CD4-positive, alpha-beta T cell treated with Interleukin-17A for 1 hour (primary cell): ENCODE measurements at places on chromosomes 3 and 15.

- DNase-seq = no peak
Measured at GRCh38 chr3:61268644-61269043, 17.4 kb upstream of the FHIT start.

GRCh38 chr3:3315846-3316245, 136.4 kb upstream of the CRBN start:
- DNase-seq = no peak

DNA sequence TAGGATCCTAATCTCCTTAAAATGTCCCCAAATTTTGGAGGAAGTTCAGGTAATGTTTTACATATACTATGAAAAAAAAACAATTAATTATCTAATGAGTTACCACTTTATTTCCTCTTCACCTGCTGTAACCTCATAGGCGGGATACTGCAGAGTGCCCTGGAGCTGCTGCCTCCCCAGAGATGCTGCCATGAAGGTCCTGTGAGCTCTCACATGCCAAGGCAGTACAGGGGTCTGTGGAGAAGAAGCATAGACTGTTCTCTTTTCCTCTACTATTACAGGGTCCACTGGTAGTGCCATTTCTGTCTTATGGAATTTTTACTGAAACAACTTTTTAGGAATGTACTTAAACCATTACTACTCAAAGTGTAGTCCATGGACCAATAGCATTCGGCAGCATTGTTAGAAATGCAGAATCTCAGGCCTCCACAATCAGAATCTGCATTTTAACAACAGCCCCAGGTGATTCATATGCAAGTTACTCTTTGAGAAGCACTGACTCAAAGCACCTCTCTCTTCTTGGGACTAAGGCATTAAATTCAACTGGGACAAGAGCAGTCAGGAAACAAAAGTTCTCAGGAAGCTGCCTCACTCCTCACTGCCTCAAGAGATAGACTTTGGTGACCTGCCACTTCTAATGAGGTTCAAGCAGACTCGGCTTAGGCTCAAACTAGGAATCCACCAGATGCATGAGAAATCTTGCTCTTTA, 30.3 kb upstream of the CPOX start:
- no peak for DNase-seq

DNA sequence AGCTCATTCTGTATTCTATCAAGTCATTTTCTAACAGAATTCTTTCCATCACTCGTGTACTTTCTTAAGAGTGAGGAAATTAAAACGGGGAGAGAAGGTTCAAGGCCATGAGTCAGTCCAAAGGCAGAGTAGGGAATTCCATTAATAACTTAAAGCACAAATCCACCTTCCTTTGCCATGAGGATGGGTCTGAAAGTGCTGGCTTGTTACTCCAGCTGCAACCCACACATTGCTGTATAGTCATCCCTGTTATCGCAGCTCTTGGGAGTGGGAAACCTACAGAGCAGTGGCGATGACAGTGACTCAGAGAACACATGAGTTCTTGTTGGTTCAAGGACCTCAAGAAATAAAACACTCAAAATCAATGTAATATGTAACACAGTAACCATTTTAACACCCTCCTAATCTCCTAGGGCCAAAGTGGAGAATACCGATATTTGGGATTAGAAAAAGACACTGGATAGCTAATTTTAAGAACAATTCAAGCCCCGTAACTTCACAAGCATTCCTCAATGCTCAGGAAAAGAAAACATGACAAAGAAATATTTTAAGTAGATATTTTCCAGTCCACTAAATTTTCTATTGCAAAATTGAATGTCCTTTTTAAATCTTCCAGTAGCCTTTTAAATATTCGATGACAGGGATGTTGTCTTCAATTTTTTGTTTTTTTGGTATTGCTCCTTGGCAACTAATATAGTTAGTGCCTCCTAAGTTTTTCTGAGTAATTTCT, 179.9 kb upstream of the THBS1 start:
- no peak for DNase-seq

DNA sequence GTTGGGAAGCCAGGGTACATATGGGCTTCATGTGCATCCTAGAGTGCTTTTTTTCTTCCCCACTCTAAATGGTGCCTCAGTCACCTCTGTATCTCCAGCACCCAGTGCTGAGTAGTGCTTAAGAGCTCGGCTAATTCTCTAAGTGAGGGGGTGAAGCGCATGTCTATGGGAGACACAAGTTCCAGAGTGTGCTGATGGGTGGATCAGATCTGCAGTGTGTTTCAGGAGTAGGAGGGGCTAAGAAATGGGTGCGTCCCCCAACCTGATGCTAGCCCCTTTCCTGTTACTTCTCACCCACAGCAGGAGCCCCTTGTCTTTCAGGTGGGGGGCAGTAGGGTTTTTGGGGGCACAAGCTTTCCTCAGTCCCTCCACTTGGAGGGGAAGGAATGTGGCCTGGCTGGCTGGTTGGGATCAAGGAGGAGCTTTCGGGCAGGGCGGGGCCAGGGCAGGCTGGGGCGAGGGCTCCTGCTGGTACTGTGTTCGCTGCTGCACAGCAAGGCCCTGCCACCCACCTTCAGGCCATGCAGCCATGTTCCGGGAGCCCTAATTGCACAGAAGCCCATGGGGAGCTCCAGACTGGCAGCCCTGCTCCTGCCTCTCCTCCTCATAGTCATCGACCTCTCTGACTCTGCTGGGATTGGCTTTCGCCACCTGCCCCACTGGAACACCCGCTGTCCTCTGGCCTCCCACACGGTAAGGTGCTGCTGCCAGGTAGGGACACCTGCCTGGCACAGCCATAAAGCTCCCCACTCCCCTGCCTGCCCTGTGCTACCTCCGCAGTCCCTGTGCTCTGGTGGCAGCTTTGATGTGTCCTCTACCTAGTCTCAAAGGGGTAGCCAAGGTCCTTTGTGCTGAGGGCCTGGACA, at the start of gene IL17RE:
TSS of gene IL17RE (plus strand) at position 477 of the 866 bp plus-strand sequence. CDS start at position 562, 85 bp downstream.
- DNase-seq = no peak
